ENCODE measurements at places on chromosomes 4 and X.
A peak's percentile ranks its signal among the peaks of the same experiment; 100 is the strongest.

DNA sequence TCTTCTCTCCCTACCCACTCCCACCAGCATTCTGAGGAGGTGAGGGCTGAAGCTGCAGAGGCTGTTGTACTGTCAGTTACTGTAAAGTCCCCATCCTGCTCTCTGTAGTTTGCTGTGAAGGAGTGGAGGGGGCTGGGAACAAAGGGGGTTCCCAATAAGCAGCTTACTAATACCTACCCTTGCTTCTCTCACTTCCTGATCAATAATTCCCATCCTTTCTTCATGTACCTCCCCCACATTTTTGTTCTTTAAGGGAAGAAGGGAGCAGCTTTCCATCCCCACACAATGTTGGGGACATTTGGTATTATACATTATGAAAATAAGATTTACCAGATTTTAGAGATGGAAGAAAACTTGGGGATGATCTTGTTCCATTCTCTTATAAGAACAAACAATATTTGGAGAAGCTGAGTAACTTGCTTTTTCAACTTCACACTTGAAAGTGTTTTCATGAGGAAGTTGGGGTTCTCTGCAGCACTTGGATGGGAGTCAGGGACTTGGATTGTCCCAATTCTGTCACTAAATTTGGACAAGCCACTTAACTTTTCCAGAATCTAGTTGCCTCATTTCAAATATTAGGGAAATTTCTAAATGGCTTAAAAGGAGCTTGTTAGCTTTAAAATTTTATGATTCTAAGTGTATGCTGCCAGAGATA is 5.4 kb downstream of the TBC1D1 start:
- DNase-seq, result no peak

DNA sequence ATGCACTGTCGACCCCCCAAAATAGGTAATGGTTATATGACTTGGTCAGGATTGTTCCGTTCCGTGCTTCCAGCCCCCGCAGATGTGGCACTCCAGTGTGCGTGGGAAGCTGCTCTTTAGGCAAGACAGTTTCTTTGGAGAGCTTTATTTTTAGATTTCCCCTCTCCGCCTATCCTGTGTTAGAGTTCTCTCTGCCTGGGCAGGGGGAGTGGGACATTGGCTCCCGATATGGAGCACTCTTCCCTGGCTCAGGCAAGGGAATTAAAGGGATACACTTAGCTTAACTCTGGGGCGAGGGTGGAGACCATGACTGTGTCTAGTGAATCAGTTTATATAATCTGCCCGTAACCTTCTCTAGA is 36.0 kb downstream of the DLG3 start:
- no peak for DNase-seq

GRCh38 chrX:55714161-55714560 is 3.4 kb upstream of the RRAGB start:
- DNase-seq, result no peak

DNA sequence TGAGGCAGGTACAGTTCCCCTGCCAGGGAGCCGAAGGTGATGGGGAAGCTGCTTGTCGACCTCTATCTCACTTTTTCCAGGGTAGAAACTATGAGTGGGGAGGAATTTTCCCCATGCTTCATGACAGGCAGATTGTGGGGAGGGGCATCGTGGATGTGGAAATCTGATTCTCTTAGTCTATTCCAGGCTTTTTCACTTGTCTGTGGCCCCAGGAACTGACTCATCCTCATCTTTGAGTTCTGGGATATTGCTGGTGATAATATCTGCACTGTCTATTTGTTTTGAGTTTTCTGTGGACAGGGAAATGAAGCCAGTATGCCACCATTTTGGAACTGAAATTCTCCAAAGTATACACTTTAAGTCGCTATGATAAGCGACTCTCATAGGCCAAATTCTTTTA is 7.6 kb upstream of the TLR2 start:
- DNase-seq, result no peak

- no peak for DNase-seq
Observed at GRCh38 chr4:67879486-67879885, 4.3 kb downstream of the TMPRSS11D start.

DNA sequence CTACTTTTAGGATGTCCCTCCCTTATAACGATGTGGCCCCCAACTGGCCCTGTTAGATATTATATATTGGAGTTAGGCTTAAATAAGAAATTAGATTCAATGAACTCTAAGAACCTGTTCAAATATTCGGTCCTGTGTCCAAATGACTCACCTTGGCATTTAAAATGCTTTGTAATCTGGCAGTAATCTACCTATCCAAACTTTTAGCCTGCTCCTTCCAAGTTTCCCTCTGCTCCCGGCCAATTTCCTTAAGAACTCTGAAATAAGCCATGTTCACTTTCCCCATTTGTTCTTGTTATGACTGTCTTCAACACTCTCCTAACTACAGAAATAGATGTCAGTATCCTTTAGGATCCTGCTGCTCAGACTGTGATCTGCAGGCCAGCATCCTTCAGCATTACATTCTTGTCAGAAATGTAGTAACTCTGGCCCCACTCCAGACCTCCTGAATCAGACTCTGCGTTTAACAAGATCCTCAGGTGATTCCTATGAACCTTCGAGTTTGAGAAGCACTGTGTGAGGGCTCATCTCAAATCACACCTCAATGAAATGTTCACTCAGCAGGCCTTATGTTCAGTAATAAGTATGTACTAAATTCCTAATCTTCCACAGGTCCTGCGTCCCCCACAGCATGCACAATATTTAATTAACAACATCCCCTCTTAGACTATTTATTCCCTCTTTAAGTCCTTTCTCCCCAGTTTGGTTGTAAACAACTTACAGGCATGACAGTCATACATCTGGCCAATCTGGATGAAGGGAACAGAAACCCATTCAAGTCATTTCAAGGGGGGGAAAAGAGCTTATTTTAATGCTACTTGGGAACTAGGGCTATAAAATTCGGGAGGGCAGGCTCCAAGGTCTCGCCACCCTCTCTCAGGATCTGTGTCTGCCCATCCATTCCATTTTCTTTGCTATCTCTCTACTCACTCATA is 3.0 kb downstream of the ATP8A1 start:
- DNase-seq, result no peak

DNA sequence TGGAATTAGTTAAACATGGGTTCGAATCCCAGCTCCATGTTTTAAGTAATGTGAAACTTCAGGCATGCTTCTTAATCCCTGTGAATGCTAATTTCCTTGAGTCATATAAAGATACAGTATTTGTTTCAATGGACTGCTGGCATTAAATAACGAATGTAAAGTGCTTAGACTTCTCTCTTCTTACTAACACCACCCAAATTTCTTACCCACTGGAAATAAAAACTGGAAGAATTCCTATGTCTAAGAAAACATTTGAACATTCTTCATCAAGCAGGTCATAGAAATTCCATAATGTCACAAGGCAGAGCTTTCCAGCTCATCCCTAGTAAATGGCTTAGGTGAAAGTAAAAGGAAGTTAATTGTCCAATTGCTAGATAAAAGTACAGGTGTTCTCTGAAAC is 172.5 kb downstream of the ANK2 start:
- no peak for DNase-seq

DNA sequence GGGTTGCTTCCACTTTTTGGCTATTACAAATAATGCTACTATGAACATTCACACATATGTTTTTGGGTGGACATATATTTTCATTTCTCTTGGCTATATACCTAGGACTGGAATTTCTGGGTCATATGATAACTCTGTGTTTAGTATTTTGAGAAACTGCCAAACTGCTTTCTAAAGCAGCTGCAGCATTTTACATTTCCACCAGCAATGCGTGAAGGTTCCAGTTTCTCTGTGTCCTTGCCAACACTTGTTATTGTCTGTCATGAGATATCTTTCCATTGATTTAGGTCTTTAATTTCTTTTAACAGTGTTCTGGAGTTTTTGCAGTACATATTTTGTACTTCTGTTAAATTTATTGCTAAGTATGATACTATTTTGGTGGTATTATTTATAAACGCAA is 48.3 kb downstream of the CLCN5 start:
- DNase-seq, result no peak

DNA sequence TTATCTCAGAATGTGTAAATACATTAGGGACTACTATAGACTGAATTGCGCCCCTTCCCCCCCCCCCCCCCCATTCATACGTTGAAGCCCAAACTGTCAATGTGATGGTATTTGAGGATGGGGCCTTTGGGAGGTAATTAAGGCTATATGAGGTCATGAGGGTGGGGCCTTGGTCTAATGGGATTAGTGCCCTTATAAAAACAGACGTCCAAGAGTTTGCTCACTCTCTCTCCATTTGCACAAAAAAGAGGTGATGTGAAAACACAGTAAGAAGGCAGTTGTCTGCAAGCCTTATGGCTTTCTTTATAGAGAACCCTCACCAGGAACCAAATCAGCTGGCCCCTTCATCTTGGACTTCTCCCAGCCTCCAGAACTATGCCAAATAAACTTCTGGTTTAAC is 15.3 kb downstream of the SPACA5 start:
- DNase-seq, result no peak

DNA sequence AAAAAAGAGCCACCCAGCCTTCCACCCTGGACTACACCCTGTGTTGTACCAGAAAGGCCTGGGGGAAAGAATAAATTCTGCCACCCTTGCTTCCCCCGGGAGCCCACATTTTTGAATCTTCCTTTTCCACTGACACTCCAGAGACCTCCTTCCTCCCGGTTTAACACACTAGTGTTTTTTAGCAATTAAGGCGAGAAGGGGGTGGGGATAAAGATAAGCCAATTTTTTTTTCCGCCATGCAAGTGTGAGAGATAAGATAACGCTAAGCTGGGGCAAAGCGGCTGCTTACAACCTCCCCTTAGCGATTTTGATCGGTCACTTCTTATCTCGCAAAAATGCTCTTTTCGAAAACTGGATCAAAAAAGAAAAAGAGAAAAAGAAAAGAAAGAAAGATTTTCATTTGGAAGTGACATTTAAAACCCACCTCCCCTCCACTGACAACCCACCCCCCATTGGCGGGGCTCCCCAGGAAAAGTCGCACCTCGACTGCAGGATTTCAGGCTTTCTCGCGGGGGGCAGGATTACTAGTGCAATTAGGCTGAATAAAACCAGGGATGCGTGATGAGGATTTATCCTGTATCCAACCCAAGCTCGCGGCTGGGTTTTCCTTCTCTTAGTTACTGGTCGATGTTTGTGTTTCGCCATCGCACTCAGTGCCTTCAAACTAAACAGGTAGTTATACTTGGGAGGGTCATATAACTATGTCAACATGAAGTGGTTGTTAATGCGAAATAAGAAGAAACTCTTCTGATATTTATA is 6.0 kb upstream of the BCOR start:
- DNase-seq, result no peak

- no peak for DNase-seq
Observed at GRCh38 chrX:154004315-154004714, 15.4 kb downstream of the IRAK1 start.

GRCh38 chrX:130869239-130869638 is 33.8 kb downstream of the ENOX2 start:
- no peak for DNase-seq

GRCh38 chrX:151177141-151178027 is 1.0 kb downstream of the GPR50 start:
- DNase-seq, result no peak

- no peak for DNase-seq
Observed at GRCh38 chr4:65668201-65669089, 1.8 kb downstream of the EPHA5 start.

GRCh38 chr4:36137336-36137735 is 107.0 kb downstream of the ARAP2 start:
- DNase-seq, result no peak

GRCh38 chrX:56468441-56468840 is 95.0 kb upstream of the UBQLN2 start:
- no peak for DNase-seq

GRCh38 chr4:110165382-110166286 is 32.8 kb downstream of the ELOVL6 start:
- peak; percentile 79 for DNase-seq

- no peak for DNase-seq
Observed at GRCh38 chr4:152665691-152666395, 14.0 kb downstream of the TMEM154 start.

- DNase-seq, result no peak
Observed at GRCh38 chr4:113560579-113560978, 201.0 kb downstream of the CAMK2D start.

GRCh38 chr4:109398928-109399327 is 34.7 kb upstream of the SEC24B start:
- no peak for DNase-seq

GRCh38 chr4:41360214-41360920 is 103.6 kb downstream of the UCHL1 start:
- DNase-seq, result no peak

DNA sequence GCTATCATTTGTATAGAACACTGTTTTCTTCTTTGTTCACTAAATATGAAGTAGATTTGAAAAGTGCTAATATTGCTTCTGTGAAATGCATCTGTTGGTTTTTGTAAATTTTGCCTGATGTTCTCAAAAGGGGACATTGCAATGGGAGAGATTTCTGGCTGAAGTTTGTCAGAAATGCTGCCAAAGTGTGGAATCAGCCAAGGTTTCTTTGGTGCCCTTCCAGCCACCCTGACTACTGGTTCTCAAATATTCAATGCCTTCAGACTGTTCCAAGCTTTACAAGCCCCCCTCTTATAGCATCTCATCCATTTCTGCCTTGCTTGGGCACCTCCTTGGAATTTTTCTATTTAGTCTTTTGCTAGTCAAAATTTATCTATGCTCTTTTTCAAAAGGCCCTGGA is 60.6 kb upstream of the TMLHE start:
- no peak for DNase-seq

GRCh38 chr4:16226816-16227461 is 668 bp upstream of the TAPT1 start:
- DNase-seq, result peak; percentile 41

GRCh38 chr4:7189475-7190277 is 2.7 kb upstream of the SORCS2 start:
- DNase-seq, result no peak

GRCh38 chrX:15241301-15241700 is 28.6 kb downstream of the ASB9 start:
- no peak for DNase-seq

DNA sequence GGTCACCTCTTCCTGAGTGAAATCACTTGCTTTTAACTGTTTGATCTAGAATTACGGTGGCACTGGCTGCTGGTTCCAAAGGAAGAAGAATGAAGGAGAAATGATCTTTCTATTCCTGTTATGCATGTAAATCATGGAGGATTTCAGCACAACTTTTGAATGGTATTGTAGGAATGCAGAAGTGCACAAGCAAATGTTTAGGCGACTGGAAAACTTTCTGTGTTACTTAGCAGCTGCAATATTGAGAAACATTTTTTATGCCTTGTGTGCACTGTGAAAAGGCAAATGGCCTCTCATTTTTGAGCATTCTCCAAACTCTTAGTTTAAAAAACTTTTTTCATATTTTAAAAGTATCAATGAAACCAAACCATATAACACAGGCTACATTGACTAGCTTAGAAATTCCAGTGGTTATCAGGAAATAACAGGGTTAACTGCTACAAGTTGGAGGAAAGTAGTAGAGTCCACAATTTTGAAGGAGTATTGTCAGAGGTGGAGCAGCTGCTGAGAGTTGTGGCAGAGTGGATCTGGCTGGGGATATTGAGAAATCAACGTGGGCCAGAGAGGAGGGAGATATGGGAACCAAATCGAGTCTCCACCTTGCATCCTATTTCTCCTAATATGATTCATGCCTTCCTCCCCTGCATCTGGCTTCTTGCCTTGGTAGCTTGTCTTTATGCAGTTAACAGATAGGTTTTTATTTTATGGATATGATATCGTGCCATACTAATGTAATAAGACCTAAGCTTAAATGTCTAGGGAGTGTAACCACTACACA is 32.0 kb upstream of the FHL1 start:
- DNase-seq, result no peak

- no peak for DNase-seq
Observed at GRCh38 chr4:149029056-149029651, 586.9 kb upstream of the NR3C2 start.

- DNase-seq, result peak; percentile 77
Observed at GRCh38 chrX:73851014-73852009, 288.3 kb downstream of the CHIC1 start.
